Muscle of back (tissue), 13 donors: ENCODE measurements at places on chromosomes 16 and 17. TPM values are rescaled to one million over a fixed set of nuclear protein-coding genes. Genes with fewer than 3 reads are reported as not detected.

Gene NUPR1
- polyA plus RNA-seq = 55.6 TPM

- DNase-seq = no peak
Measured at GRCh38 chr17:31015639-31016038, 44.8 kb downstream of the RNF135 start.

Gene STX1B
- polyA plus RNA-seq = 1.8 TPM

Gene SMG6
- 19.5 TPM for polyA plus RNA-seq

DNA sequence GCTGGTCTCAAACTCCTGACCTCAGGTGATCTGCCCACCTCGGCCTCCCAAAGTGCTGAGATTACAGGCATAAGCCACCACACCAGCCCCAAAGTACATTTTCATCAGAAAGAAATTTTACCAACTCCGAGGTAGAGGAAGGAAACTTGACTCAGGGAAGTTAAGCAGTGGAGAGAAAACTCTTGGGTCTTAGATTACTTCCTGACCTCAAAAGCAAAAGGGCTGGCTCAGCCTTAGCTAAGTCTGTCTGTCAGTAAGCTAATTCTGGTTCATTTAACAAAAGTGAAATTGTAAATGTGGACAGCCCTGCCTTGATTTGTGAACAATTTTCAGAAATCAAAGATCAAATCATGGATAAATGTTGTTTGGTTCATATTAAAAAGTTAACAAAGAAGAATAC lies 30.6 kb downstream of the MAP2K6 start:
- no peak for DNase-seq

DNA sequence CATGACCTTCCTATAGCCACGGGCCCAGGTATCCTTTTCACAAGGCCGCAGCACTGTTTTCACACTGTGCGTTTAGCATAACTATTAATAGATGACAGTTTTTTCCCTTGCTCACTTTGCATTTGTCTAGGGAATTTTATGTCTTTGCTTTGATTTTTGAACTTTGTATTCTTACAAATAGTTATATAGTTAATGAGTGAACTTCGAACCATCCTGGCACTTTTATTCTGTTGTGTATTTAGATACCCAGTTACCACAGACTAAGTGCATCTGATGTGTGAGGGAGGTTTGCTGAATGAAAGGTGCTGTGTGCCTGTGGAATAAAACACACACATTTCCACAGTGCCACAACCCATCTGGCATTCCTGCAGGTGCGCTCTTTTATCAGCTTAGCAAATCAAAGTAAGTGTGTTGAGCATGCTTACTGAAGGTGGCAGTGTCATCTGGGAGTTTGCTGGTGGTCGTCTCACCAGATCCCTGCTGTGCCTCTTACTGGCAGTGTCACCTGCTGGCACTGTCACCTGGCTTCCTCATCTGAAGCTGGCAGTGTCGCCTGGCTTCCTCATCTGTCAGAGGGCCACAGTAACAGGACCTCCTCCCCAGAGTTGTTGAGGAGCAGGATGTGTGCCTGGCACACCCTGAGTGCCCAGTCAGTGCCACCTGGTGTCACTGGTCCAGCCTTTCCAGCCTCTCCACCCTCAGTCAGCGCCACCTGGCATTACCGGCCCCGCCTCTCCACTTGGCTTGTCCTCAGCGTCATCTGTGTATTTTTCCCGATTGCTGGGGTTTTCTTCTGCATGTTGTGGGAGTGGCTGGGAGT lies 37.6 kb downstream of the USP10 start:
- no peak for DNase-seq

DNA sequence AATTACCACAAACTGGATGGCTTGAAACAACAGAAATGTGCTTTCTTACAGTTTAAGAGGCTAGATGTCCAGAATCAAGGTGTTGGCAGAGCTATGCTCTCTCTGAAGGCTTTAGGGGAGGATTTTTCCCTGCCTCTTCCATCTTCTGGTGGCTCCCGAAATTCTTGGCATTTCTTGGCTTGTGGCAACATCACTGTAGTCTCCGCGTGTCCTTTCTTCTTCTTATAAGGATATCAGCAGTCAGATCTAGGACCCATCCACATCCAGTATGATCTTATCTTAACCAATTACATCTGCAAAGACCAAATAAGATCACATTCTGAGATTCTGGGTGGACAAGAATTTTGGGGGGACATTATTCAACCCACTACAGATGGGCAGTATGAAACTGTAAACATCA lies 119.2 kb upstream of the PMFBP1 start:
- DNase-seq = no peak

GRCh38 chr16:19114359-19115147 lies 789 bp downstream of the ITPRIPL2 start:
- no peak for DNase-seq

GRCh38 chr17:49227436-49228261 lies 2.9 kb downstream of the PHOSPHO1 start:
- peak; percentile 63 for DNase-seq

GRCh38 chr16:70576431-70577255 lies 53.0 kb downstream of the SF3B3 start:
- DNase-seq = no peak

- DNase-seq = no peak
Measured at GRCh38 chr17:81090361-81091136, 55.6 kb downstream of the BAIAP2 start.

- DNase-seq = no peak
Measured at GRCh38 chr16:67243481-67243880, 3.8 kb downstream of the FHOD1 start.

GRCh38 chr16:53085369-53085843 lies 30.6 kb downstream of the CHD9 start:
- no peak for DNase-seq

Gene NLK
- polyA plus RNA-seq = 6.1 TPM

Gene CACNG5
- polyA plus RNA-seq = not detected

GRCh38 chr16:19851476-19851875 lies 33.2 kb downstream of the GPRC5B start:
- DNase-seq = no peak

GRCh38 chr16:21150375-21151001 lies at the start of gene DNAH3:
DNAH3 (minus strand) TSS chr16:21150846; CDS start chr16:21150319, 527 bp downstream.
- DNase-seq = no peak

GRCh38 chr17:77602062-77602746 lies 356.3 kb upstream of the TNRC6C start:
- peak; percentile 64 for DNase-seq

- no peak for DNase-seq
Measured at GRCh38 chr16:49635591-49636581, 220.0 kb downstream of the ZNF423 start.

Gene SUPT6H
- polyA plus RNA-seq = 44.7 TPM

GRCh38 chr16:83948914-83949723 lies 3.9 kb upstream of the OSGIN1 start:
- no peak for DNase-seq

- no peak for DNase-seq
Measured at GRCh38 chr17:50468304-50469207, at the start of gene CHAD. CHAD (minus strand) TSS chr17:50468880; CDS start chr17:50468813, 67 bp downstream.

GRCh38 chr17:47611372-47612350 lies 38.1 kb upstream of the KPNB1 start:
- DNase-seq = no peak

- DNase-seq = no peak
Measured at GRCh38 chr17:42783062-42783790, 2.8 kb downstream of the WNK4 start.

- DNase-seq = no peak
Measured at GRCh38 chr17:44217738-44218343, 1.6 kb downstream of the UBTF start.

DNA sequence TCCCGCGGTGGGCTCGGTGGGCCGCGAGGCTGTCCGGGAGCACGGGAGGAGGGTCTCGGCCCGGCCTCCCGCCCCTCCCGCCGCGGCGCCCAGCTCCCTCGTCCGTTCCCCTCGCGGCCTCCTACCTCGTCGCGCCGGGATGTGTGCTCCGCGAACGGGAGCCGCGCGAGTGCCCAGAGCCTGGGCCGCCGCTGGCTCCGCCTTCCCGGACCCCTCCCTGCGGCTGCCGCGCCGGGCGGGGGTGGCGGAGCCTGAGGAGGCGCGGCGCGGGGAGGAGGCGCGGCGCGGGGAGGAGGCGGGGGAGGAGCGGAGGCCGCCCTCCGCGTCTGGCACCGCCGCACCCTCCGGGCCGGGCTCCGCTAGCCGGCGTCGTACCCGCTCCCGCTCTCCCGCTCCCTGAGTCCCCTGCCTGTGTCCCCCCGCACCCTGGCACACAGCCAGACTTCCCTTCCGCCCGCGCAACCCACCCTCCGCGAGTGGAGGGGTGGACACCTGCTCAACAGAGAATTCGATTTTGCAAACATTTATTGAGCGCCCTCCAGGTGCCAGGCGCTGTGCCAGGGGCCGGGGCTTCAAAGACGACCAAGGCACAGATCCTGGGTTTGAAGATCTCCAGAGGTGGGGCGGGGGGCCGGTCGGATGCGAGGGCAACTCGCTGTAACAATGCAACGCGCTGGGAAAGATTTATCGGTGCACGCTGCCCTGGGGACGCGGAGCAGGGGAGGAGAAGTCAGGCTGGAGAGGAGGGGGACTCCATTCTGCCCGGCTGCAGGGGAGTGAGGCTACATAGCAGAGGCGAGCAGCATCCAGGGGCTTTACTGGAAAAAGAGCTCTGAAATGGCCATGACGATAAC lies at the start of gene MPP3:
Gene MPP3 (minus strand): TSS at position 171 of the 854 bp plus-strand sequence. CDS start 1,240 bp downstream, outside the sequence.
- peak; percentile 92 for DNase-seq

DNA sequence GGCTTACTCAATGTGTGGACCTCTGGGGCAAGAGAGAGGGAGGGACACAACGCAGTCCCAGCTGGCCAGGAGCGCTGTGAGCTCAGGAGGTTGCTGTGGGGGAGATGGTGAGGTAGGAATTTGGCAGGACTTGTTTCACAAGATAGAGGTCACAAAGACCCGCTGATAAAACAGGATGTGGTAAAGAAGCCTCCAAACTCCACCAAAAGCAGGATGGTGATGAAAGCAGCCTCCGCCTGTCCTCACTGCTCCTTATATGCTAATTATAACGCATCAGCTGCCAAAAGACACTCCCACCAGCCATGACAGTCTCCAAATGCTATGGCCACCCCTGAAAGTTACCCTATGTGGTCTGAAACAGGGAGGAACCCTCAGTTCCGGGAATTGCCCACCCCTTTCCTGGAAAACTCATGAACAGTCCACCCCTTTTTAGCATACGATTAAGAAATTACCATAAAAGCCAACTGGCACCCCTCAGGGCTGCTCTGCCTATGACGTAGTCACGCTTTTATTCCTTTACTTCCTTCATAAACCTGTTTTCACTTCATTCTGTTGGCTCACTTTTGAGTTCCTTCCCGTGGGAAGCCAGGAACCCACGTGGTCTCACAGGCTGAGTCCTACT lies 5.3 kb upstream of the EIF4A3 start:
- DNase-seq = no peak

DNA sequence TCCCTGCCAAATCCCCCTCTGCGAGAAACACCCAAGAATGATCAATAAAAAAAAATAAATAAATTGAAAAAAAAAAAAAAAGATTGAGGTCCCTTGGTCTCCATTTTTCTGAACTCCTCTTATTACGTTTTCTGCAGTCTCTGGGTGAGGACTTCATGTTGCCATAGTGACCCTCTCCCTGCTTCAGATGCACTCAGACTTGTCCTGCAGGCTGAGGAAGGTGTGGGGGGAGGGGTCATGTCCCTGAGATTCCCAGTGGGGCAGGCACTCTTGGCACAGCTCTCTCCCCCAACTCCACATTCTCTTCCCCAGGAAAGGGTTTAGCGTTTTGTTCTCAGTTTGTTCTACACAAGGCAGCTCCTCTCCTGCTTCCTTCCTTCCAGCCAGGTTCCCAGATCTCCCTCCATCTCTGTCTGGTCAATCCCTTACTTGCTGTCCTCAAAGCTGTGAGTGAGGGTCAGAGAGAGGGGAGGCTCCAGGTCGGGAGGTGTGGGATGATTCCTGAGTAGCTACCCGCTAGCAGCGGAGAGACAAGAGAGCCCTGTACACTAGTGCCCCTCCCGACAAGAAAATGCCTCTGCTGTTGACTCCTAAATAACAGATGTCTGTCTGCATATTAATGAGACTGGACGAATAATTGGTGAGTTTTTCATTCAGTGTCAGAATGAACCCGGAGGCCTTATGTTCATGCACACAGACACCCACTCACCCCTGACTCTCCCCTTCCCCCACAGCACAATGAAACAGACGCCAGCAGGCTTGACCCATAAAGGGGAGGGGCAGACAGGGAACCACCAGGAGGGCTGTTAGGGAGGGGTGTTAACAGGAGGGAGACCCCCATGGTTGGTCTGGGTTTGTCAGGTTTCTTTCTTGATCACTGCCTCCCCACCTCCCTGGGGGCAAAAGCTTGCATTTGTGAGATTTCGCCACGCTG lies 9.2 kb downstream of the RND2 start:
- no peak for DNase-seq

GRCh38 chr16:4318451-4318910 lies 2.6 kb downstream of the GLIS2 start:
- no peak for DNase-seq

Gene AATK
- 12.0 TPM for polyA plus RNA-seq

Gene ST6GALNAC1
- polyA plus RNA-seq = 1.1 TPM

GRCh38 chr17:79244665-79245064 lies 170.0 kb downstream of the ENGASE start:
- DNase-seq = no peak

GRCh38 chr16:87216841-87217275 lies 100.3 kb downstream of the C16orf95 start:
- no peak for DNase-seq

Gene OMG
- 0.84 TPM for polyA plus RNA-seq

DNA sequence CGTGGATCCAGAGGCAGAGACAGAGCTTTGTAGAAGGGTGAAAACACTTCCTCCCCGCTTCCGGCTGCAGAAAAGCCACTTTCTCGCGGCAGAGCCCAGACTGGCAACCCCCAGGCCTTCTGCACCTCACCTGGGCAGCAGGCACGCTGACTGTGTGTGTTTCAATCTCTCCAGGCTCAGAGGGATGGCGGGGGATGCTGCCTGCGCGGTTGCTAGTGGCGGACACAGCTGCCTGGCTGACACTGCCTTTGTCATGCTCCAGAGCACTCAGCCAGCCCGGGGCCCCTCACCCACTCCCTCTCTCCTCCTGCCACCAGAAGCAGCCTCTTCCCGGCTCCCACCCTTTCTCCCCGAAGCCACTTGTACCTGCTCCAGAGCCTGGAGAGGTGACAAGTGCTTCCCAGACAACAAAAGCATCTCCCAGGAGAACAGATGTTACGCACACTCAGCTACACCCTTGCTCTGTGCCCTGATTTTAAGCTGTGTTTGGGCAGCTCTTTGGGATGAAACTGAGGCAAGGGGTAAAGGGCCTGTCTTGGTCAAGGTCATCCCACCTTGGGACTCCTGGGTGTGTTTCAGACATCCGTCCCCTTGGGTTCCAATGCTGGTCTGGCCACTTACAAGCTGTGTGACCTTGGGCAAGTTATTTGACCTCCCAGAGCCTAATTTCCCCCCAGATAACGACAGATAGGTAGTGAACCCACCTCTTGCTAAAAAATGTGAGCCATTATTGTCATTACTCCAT lies 9.2 kb upstream of the GLIS2 start:
- no peak for DNase-seq

GRCh38 chr17:63881935-63882601 lies at the start of gene GH2:
GH2 (minus strand) TSS chr17:63881944; CDS start chr17:63881801, 143 bp downstream.
- DNase-seq = peak; percentile 25

Gene FSCN2
- polyA plus RNA-seq = 2.2 TPM

DNA sequence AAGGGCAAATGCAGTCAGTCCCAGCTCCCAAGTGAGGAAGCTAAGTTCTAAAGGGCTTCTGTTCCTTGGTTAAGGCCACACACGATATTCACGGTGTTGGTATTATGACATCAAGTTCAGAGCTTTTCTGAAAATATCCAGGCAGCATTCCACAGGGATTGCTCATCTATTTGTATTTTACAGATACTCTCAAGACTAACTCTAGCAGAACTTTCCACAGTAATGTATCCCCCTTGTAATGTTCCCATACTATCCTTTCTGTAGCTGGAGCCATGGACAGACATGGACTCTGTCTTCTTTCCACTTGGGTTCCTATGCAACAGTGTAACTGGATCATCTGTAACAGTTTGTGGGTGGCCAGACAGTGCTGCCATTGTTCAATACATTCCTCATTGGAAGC lies 13.5 kb downstream of the SDR42E1 start:
- peak; percentile 73 for DNase-seq

Gene TMEM88
- 28.8 TPM for polyA plus RNA-seq
